NCI-H187 (cell line): ENCODE measurements at places on chromosomes 1 and 21.

GRCh38 chr1:24996983-24997893 lies 67.2 kb upstream of the RUNX3 start:
- DNase-seq = no peak

DNA sequence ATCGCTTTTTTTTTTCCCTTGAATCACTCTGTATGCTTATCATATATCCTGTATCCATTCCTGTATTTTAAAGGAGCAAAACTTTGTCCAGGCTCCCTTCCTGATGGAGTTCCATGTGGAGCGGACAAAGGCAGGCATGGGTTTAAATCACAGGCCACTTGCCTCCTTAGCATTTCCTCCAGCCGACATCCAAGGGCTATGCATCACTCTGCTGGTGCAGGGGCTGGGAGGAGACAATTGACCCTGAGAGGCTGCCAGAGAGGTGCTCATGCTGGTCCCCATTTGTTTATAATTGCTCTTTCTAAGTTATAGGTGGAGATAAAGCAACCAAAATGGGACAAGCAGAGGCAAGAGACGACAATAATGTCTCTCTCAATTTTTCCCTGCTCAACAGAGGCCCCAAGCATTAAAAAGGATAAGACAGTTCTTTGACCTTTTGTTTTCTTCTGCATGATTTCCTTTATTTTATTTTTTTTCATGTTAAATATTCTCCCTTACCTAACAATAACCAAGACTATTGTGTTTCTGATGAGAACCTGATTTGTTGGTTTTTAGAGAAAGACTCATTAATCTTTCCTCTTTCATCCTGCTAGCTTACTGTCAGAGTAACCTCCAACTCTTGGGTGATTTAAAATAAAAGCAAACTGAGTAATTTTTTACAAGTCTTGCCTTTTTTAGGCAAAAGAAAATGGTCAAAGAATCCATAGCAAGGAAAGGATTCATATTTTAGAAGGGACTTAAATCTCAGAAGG lies 353.7 kb downstream of the ADGRL2 start:
- no peak for DNase-seq

DNA sequence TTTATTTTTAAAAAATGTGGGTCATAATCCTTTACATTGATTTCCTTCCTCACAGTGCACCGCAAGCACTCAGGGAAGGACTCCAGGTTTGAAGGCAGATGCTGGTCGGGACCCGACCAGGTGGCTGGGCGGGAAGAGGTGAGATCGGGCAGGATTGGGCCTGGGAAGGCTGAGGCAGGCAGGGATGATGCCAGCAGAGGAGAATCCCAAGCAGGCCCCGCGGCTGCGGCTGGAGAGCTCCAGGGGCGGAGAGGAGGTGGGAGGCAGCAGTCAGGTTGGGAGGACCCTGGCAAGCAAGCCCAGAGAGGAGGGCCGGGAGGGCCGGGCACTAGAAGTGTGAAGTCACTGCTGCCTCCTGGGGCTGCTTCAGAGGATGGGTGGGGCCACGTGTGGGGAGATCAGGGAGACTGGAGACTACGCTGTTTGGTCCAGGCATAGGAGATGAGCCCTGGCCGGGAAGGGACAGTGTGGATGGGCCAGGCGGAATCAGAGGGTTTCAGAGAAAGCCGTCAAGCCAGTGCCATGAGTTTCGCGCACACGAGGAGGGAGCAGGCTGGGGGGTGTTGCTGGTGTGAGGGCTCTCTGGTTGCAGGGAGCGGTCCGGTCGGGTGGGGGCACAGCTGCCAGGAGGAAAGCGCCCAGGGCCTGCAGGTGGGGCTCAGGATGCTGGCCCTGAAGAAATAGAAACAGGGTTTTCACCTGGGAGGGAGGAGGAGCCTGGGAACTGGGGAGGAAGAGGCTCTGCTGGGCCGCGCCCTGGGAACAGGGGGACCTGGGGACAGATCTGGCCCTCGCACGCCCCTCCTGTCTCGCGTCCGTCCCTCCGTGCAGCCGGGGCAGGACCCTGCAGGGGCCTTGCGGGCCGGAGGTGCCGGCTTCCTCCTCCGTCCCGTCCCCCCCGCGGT lies 888 bp upstream of the COL18A1 start:
- DNase-seq = no peak

DNA sequence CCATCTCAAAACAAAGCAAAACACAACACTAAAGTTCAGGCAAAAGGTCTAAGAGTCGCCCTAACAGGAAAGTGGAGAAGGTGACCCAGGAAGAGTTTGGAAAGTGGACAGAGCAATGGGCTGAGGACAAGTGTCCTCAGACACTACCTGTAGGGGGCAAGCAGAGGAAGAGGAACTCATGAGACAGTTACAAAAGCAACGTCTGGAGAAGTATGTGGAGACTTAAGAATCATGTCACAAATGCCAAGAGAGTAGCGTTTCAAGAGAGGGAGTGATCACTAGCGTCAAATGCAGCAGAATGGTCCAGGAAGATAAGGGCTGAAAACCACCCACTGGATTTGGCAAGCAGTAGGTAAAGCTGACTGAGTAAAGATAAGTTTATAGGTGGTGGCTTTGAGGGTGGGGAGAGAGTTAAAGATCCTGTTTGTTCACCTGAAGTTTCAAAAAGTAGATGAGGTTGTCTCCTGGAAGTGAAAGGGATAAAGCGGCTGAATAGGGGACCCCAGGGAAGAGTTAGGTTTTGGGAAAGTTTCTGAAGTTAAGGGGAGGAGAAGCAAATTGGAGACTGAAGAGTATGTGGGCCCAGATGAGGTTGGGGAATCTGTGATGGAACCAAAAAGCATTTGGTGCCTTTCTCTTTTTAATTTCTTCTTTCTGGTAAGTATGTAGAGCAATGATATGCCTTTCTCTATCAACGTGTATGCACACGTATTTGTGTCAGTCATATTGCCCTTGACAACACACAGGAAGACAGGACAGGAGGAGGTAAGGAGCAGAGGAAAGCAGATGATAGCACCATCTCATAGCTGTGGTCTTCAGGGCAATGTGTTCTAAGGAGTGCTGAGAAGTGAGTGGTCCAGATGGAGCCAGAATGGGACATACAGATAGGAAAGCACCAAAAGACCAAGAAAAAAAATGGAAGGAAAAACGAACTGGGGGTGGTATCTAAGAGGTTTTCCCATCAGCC lies 3.1 kb downstream of the BSDC1 start:
- DNase-seq = no peak

DNA sequence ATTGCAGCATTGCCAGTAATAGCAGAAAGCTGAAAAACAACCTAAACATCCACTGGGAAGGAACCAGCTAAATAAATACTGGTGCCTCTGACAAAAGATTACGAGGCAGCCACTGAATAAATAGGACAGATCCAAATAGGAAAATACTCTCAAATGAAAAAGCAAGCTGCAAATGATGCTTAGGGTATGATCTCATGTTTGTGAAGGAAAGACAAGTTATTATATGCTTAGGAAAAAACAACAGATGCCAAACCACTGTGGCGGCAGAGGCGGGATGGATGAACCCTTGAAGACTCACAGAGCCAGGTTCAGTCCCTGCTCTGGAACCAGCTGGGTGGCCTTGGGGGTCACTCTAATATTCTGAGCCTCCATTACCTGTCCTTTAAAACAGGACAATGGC lies 41.6 kb downstream of the MATN1 start:
- no peak for DNase-seq

DNA sequence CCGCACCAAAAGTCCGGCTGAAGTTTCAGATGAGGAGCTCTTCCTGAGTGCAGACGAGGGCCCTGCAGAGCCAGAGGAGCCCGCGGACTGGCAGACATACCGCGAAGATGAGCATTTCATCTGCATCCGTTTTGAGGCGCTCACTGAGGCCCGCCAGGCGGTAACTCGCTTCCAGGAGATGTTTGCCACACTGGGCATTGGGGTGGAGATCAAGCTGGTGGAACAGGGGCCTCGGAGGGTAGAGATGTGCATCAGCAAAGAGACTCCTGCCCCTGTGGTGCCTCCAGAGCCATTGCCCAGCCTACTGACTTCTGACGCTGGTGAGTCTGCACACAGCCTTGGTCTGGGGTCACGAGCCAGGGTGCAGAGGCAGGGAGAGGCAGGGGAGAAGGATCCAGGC lies 84.7 kb downstream of the TRIM11 start:
- no peak for DNase-seq

- no peak for DNase-seq
Observed at GRCh38 chr1:221759436-221759835, 17.5 kb upstream of the DUSP10 start.

DNA sequence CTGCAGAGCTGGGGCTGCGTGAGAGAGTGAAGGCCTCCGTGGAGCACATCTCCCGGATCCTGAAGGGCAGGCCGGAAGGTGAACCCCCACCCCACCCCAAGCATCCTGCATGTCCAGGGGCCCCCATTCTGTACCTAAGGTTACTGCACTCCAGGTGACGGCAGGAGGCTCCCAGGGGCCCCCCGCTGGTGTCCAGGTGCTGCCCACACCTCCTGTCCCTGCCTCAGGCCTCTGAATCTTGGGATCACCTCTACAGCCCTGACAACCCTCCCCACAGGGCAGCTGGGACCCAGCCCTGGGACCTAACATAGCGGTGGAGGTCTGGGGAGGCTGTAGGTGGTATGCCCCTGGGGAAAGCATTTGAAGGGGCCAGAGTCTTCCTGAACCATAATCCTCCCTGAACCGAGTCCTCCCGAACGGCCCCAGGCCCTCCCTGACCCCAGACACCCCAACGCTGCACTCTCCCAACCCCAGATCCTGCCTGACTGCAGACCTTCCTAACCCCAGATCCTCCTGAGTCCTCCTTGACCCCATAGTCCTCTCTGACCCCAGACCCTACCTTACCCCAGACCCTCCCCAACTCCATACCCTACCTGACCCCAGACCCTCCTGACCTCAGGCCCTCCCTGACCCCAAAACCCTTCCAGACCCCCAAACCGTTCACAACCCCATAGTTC lies 33.5 kb downstream of the TRIM11 start:
- no peak for DNase-seq

DNA sequence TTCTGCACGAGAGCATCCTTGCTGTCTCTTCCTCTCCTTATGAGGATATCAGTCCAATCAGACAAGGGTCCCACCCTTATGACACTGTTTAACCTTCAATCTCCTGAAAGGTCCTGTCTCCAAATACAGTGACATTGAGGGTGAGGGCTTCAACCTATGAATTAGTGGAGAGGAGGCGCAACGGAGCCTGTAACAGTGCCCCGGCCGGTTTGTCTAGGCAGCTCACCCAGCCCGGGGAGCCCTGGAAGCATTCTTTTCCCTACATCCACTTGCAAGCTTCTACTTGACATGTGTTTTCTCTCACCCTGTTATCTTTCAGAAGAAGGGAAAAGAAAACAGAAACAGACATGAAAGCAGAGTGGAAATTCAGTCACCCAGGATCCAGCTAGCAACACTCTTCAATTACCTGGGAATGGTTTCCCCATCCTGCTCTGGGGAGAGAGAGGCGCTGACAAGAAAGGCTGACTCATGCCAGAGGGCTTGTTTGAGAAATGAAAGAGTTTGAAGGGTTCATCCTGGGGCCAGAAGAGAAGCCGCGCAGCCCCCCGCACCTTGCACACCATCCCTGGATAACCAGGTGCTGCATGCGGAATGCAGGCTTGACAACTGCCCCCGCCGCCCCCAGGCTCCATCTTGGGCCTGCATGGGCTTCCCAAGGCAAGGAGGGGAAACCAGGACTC lies 394.9 kb downstream of the NPHP4 start:
- DNase-seq = no peak

DNA sequence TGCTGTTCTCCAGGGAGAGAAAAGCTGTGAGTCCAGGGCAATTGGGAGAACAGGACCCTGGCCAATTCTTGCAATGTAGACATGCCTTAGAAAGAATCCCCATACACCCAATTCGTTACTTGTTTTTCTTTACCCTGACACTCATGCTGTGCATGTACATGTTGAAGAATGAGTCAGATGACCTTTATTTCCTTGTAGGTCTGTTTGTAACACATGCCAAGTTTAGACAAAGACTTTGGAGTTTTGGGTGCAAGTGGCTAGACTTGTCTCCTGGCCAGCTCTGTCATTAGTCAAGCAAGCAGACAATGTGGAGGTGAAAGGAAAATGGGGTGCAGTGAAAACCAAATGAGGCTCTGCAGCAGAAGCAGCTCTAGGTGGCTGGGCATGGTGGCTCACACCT lies 38.1 kb downstream of the GNPAT start:
- no peak for DNase-seq

GRCh38 chr1:239174880-239175279 lies 211.5 kb upstream of the CHRM3 start:
- DNase-seq = no peak

- DNase-seq = no peak
Observed at GRCh38 chr1:160916666-160917065, 31.7 kb upstream of the ITLN1 start.

GRCh38 chr1:33724348-33724747 lies 139.5 kb upstream of the HMGB4 start:
- no peak for DNase-seq

GRCh38 chr21:37000381-37000780 lies 6.1 kb upstream of the RIPPLY3 start:
- DNase-seq = no peak

DNA sequence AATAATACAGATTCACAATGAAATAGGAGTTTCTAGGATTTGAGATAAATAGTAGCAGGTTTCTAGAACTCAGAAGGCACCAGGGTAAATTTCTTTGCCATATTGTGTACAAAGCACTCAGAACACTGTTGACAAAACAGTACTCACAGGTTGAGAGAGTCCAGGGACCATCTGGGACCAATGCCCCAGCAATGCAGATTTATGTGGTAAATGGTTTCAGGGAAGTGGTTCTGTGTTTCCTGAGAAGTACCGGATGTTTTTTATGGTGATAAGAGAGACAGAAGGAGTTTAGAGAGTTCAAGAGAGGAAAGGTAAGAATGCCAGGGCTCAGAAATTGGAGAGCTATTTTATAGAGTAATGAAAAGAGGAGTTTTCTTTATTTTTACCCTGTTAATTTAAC lies 29.6 kb upstream of the DIPK1A start:
- no peak for DNase-seq

DNA sequence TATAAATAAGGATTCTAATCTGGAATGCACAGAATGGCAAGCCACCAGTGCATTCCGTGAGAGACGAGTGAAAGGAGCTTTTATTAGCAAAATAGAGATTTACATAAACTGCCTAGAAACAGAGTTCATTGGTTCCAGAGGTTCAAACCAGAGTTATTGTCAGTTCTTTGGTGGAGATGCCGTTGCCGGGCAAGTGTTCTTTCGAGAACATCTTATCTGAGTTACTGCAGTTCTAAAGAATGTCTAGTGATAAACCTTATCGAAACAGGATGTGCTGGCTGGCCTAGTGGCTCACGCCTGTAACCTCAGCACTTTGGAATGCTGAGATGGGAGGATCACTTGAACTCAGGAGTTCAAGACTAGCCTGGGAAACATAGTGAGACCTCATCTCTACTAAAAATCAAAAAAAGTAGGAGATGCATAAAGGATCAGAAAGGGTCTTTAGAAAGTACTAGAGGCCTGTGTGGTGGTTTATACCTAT lies 19.9 kb upstream of the EVI5 start:
- DNase-seq = no peak

DNA sequence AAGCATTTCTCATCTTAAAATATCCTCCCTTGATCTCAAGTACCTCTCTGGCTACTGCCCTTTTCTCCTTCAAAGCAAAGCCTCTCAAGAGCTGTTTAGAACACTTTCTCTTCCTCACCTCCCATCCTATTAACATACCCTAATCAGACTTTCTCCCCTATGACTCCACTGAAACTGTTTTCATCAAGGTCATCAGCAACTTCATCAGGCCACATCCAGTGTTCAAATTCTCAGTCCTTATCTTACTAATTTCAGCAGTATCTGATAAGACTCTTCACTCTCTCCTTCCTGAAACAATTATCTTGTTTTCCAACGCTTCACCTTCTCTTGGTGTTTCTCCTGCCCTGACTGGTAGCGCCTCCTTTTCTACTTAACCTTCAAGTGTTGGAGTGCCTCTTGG lies 1.5 kb upstream of the RAP1A start:
- DNase-seq = no peak
